AG04450 (cell line): ENCODE measurements at places on chromosomes 6 and 20.

DNA sequence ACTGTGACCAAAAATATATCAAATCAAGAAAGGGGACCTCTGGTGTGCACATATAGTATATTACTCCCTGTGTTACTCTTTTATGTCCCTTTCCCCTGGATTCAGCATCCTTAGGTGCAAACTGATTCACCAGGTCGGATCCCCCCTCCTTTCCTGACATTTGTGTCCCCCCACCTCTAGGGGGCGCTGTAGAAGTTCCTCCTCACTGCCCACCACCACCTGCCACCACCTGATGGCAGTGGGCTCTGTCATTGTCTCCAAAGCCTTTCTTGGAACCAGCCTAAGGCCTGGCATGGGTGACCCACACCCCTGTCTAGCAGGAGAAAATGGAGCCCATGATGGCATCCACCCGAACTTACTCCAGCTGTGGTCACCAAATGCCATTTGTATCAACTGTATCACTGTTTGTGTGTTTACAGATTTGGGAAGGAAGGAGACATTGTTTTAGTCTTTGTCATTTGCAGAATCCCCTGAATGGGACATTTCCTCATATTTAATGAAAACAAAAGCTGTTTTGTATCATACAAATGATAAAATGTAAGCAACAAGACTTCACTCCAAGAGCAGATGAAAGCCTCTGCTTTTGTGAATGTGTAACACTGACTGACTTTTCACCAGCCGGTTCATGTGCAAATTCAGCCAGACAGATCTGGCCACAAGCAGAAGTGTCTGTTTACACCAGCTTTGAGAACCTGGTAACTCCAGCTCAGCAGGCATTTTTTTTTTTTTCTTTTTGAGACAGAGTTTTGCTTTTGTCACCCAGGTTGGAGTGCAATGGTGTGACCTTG is 66.2 kb downstream of the ARMC2 start:
- DNase-seq = peak; percentile 23

- DNase-seq = no peak
These were observed 59.9 kb downstream of the MDGA1 start for GRCh38 chr6:37637562-37638413.

DNA sequence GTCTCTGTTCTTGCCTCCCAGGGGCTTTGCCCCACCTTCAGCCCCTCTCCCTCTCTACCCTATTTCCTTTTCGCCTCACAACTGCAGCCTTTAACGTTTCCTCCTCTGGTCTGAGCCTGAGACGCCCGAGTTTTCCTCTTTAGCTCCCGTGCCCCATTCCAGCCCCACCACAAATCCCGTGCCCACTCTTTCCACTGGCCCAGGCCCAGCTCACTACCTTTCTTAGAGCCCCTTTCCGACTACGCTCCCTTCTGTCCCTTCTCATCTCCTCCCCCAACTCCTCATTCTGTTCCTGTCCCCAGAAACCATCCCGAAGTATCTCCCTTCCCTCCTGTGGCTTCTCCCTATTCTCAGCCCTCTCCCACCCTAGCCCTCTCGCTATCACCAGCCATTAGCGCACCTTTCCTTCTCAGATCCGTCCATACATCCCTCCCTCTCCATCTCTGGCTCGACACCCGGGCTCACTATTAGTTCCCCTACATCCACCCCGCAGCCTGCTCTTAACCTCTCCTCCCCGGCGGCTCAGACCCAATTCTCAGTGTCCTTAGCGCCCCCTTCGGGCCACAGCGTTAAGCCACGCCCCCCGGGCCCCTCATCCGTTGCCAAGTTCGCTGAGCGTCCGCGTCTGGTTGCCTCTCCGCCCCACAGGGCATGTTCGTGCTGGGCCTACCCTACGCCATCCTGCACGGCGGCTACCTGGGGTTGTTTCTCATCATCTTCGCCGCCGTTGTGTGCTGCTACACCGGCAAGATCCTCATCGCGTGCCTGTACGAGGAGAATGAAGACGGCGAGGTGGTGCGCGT is 2.7 kb downstream of the SLC32A1 start:
- no peak for DNase-seq

DNA sequence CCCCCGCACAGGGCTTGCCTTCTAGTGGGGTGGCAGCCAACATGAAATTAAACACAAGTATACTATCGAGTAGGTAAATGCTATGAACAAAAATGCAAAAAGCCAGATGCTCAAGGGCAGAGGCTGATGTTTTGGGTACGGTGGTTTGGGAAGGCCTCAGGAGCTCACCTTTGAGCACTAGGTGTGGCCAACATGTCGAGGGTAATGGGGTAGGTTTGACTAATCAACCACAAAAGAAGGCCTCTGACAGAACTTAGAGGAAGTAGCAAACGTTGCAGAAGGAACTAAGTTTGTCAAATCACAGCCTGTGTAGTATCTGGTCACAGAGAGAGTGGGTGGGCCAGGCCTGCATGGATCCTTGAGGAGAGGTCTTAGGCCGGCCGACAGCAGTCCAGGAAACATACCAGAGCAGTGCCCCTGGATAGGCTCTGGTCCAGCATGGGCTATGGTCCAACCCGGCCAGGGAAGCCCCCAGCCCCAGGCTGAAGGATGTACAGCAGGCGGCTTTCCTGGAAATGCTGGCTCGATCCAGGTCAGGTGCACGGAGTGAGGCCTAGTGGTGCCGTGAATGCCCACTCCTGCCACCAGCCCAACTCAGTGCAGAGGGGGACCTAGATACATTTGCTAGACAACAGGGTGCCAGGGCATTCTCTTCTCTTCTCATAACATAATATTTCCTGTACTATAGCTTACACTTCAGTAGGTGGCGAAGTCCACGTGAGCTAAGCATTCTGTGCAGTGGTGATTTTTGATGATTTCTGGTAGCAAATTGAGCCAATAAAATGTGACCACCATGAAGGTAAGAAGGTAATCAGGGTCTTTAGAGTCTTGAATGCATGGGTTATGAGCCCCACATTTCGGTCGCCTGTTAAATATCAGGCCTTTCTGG is 56.3 kb upstream of the CD93 start:
- no peak for DNase-seq

DNA sequence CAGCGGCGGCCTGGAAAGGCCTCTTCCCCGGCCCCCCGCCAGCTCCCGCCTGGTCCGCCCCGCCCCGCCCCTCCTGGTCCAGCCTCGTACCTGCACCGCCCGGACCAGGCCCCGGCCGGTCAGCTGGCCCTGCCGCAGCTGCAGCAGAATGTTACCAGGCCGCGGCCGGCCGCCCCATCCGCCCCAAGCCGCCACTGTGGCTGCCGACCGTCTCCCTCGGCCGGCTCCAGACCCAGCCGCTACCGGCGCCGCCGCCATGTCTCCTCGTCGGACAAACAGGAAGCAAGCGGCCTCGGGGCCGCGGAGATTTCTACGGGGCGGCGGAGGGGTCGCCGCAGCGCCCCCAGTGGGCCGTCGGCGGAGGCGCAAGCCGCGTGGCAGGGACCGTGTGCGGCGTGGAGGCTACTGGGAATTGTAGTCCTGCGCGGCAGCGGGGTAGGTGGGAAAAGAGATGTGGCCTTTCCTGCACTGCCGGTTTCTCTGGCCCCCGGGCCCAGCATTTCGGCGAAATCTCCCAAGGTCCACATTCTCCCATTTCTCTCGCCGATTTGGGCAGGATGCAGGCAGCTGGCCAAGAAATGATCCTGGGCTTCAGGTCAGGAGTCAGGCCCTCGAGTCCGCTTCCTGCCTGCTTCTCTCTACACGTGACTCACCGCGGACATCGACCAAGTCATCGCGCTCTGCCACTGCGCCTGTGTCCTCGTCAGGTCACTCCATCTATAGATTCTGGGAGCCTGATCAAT is at the start of gene TRPC4AP:
TSS of gene TRPC4AP (minus strand) at position 284 of the 743 bp plus-strand sequence. CDS start at position 258, 26 bp downstream.
- DNase-seq = peak; percentile 65

GRCh38 chr20:21182832-21183563 is 57.1 kb downstream of the KIZ start:
- DNase-seq = peak; percentile 48

DNA sequence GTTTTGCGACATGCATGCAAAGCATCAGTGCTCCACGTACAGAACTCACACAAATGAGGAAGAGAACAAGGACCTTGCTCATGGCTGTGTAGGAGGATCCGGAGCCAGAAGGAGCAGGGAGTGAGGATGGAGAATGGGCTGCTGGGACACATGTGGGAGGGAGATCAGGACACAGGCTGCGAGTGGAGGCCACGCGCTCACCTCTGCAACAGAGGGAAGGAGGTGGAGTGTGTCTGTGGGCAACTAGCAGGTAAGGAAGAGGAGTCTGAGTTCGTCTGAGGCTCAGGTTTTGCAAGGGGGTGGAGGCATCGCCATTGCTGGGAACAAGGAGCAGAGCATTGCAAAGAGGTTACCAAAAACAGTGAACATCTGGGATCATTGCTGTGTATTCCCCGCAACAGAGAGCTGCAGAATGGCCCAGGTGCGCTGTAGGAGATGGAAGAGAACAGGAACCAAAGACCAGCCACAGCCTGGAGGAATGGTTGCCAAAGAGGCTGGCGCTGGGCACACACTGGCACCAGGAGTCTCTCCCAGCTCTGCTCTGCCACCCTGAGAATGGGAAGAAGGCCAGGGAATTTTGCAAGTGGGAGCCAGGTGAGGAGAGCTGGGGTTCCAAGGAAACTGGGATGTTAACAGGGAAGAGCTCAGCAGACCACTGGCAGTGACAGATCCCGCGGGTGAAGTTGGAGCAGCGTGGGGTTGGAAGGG is 90.0 kb upstream of the RPS6KA2 start:
- no peak for DNase-seq

DNA sequence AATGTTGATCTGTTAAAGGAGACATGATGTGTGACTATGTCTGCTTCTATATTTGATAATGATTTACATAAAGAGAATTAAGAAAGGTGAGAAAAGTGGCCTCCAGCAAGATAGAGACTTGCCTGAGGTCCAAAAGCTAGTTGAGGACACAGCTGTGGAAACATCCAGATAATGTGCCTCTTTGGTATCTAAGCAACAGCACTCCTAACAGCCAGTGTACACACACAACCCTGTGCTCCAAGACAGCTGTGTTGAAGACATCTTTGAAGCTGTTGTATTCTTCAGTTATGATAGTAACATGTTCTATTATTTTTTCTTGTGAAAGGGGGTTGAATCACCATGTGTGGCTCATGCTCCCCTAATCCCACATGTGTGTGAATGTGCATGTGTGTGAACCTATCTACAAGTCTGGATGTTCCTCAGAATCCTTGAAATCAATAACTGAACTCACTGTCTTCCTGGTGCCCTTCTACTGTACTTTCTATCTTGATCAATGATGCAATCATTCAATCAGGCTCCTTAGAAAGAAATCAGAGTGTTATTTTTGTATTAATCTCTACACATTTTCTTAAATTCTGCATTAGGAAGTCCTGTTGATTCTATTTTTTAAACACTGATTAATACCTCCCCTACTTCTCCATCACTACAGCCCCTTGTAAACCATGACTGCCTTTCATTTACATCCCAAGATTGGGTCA is 116.7 kb upstream of the SSTR4 start:
- DNase-seq = no peak
